Activated CD4-positive, alpha-beta T cell treated with anti-CD3 and anti-CD28 coated beads, Interleukin-2, Interleukin-6, amounts not matched to agents 100 ng/mL and 50 ng/mL, durations not matched to agents 16 hours and 8 hours (primary cell): ENCODE measurements at places on chromosomes 4 and X.

DNA sequence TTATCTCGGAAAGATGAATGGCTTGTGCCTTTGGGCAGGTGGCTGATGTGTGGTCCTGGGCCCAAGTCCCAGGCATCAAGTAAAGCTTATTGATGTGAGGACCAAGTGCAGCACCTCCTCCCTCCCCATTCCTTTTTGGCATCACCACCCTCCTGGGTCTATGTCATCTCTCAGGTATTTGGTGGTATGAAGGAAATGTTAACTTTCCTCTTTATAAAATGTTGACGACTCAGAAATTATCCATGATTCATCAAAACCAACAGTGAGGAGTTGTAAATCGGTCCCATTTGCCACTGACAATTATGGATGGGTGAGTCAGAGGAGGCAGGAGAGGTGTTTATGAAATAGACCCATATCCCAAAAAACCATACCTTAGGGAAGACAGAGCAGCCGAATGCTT is 229.4 kb upstream of the GATB start:
- no peak for DNase-seq

DNA sequence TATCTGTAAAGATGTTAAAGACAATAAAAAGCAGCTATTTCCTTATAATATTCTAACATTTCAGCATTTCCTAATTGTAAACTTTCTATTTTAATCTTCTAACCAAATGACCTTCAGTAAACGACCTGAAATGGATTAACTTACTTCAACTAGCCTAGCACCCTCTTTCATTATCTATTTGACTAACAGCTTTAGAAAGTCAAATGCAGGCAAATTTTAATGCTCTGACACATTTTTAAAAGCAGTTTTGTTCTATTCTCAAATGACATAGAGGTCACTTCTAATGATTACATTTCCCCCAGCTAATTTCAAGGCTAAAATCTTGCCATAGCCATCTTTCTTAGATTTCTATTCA is 41.9 kb downstream of the SLC7A11 start:
- DNase-seq = no peak

DNA sequence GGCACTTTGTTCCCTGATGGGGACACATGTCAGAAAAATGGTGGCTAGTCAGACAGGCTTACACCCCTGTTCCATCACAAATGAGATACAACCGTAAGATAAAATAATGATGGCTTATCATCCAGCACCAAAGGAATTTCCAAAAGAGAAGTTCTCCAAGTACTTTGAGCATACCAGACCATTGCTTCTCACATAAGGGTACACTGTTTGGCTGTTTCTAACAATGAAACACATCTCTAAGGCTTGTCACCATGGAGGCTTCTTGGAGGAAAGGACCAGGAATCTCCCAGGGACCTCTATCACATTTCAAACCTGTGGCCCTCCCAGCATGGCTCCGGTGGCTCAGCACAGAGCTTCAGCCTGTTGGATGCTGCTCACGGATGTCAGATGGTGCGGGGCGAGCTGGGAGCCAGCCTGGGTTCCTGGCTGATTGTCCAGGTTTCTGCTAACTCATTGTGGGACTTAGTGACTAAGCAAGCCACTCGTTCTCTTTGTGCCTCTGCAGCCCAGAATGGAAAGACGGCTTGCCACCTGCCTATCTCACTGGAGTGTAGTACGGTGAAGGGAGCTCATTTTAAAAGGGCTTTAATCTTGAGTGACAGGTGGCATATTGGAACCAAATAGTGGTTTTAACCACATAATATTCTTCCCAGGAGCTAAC is 54.5 kb downstream of the FHDC1 start:
- no peak for DNase-seq

GRCh38 chrX:119482041-119482440 is 13.8 kb downstream of the SLC25A5 start:
- no peak for DNase-seq

GRCh38 chr4:4349867-4350266 is 37.0 kb upstream of the NSG1 start:
- no peak for DNase-seq

- DNase-seq = no peak
Observed at GRCh38 chr4:123667496-123667895, 270.9 kb downstream of the SPRY1 start.

DNA sequence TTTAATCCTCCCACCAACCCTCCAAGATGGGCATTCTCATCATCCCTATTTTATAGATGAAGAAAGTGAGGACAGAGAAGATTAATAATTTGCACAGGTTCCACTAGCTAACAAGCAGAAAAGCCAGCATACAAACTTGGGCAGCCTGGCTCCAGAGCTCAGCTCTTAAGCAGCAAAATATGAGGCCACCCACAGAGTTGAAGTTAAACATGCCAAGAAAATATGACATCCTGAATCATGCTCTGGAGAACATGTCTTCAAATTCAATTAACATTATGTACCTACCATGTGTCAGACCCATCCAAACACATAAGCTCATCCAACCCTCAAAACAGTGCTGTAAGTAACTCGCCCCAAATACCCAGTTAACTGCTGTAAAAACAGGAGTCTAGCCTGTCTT is 33.9 kb downstream of the USP46 start:
- no peak for DNase-seq

DNA sequence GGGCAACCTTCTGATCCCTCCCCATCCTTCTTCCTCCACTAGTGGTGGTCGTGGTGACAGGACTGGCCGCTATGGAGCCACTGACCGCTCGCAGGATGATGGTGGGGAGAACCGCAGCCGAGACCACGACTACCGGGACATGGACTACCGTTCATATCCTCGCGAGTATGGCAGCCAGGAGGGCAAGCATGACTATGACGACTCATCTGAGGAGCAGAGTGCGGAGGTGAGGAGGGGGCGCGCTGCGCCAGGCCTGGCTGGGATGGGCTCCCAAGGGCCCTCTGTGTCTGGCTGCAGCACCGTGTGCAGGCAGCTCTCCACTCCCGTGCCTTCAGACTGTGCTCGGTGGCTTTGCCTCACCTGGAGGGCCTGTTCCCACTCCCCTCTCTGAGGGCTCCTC is 24.3 kb downstream of the RBM10 start:
- DNase-seq = no peak

DNA sequence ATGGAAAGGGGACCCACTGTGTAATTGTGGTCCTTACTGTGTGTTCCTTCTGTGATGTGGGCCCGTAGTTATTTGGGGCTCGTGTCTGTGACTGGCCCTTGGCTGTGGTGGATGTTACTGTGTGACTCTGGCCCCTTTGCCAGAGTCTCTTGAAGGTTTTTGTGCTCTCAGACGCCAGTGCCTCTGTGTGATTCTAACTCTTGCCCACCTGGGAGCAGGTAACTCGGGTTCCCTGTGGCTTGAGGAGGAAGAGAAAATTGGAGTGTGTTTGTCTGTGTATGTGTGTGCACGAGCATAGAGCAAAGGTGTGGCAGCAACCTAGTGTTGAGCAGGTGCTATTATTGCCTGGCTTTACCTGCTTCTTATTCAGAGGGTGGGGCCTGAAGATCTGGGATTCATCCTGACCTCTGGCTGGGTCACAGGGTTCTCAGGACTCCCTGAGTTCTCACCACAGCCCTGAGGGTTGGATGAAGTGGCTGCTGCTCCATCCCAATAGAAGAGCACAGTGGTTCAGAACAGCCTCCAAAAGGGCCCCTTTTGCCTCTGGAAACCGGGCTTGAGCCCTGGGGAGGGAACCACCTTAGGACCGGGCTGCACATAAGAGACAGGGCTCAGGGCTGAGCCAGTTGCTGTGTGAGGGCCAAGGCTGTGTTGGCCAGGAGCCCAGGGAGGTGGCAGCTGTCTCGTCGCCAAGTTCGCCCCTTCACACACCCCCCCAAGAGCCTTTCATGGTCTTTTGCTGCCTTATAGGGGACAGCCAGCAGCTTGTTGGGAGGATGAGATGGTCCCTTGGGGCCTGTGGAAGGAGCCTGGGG is 1.3 kb downstream of the RBM10 start:
- DNase-seq = no peak

- peak; percentile 59 for DNase-seq
Observed at GRCh38 chrX:151030845-151031244, 47.7 kb downstream of the HMGB3 start.

DNA sequence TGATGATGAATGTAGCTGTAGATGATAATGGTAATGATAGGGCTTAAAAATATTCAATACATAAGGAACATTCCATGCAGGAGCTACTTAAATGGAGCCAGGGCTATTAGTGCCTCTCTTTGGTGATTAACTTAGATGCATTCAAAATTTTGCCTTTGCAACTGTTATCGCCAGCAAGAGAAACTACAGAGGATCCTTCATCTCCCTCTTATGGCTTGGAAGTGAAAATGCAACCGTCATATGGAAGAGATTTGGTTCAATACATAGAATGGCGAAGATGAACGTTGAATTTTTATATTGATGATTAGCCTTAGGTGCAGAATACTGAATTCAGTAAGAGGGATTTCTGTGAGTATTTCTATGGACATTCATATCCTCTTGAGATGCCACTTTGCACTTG is 134.5 kb upstream of the NLGN4X start:
- no peak for DNase-seq

DNA sequence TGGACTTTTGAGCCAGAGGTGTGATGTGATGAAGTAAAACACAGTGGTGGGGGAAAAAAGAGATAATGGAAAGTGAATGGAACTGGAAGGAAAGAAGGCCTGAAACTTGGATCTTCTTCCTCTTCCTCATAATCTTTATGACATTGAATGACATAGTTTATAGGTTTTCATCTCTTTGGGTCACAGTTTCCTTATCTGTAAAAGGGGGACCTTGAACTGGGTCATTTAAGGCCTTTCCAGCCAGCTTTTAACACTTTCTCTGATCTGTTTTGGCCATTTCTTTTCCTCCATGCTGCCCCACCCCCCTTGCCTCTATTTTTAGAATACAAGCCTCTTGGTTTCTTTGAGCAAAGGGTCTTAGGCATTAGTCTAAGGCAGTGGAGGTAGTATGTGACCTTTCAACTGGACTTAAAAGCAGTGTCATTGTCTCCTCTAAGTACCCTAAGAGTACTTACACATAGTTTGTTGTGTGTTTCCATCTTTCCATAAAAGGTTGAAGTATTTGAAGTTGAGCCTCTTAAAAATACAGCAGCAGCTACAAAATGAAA is 7.8 kb downstream of the CPEB2 start:
- DNase-seq = no peak

GRCh38 chrX:136768469-136769084 is 12.2 kb downstream of the ARHGEF6 start:
- peak; percentile 79 for DNase-seq

DNA sequence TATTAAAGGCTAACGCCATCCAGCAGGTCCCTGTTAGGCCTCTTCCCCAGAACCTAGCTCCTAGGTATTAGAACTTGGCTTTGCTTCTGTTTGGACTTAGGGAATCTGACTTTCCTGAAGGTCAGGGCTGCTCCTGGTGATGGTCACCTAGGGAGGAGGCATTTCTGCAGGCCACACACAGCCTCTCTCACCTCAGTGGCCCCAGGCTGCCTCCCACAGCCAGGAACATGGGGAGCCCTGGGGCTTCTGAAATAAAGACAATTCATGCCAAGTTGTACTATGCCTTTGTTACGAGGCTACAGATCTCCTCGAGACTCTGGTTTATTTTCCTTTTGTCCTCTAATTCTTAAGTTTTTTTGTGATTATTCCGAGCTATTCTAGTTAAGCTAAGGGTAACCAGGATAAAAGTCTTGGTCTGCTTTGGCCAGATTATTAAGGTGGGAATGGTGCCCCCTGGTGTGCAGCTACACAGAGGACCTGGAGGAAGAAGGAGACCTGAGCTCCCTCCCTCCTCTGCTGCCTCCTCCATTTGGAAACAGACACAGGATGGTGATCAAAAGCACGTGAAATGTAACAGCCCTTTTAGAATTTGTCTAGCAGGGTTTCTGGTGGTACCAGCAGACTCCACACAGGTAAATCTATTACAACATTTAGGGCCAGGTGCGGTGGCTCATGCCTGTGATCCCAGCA is 131.0 kb downstream of the DCLK2 start:
- peak; percentile 50 for DNase-seq

DNA sequence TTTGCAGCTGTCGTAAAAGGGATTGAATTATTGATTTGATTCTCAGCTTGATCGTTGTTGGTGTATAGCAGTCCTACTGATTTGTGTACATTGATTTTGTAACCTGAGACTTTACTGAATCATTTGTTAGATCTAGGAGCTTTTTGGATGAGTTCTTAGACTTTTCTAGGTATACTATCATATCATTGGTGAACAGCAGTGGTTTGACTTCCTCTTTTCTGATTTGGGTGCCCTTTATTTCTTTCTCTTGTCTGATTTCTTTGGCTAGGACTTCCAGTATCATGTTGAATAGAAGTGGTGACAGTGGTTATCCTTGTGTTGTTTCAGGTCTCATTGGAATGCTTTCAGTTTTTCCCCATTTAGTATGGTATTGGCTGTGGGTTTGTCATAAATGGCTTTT is 8.4 kb downstream of the APOOL start:
- DNase-seq = no peak

GRCh38 chr4:109547394-109547793 is 12.7 kb upstream of the MCUB start:
- no peak for DNase-seq

GRCh38 chr4:159013692-159014091 is 89.2 kb upstream of the RAPGEF2 start:
- DNase-seq = no peak

DNA sequence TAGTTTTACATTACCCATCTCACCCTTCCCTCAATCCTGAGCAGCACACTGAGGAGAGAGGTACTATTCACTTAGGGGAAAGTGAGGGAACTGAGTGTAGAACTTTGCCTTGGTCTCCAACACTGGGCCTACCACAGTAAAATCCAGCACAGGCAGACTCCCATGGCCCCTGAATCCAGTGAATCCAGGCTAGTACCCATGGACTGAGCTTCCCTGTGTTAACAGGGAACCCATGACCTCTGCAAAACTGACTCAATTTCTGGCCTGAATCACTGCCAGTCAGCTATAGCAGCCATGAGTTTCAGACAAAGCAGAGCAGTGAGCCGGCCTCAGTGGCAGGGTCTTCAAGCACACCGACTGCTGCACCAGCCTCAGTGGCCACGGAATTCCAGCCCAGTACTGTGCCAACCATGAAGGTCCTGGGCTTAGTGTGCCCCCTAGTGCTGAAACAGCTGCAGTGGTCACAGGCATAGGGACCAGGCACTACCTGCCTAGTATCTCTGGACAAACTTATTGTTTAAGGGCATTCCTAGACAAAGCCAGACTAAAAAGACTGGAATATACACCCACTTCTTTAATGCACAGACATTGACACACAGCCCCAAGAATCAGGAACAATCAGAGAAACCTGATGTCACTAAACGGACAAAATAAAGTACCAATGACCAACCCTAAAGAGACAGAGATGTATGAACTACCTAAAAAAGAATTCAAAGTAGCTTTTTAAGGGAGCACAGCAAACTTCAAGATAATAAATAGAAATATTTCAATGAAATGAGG is 127.4 kb upstream of the RPL34 start:
- DNase-seq = peak; percentile 61

DNA sequence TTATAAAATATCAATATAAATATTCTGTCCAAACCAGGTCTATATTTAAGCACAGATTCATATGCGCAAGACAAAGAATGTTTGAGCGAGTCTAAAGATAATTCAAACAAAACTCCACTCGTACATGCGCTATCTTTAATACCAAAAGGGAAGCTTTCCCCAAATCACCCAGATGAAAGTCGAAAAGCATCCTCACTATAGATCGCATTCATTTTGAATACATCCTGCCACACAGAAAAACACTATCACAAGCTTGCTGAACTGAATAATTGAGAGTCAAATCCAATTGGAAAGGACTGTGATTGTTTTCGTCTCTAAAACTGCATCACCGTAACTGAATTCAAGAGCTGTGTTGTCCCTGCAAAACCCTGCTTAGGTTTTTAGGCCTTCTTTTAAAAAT is 685 bp downstream of the TASL start:
- DNase-seq = no peak

GRCh38 chrX:40130207-40130606 is 32.4 kb upstream of the BCOR start:
- DNase-seq = no peak

- no peak for DNase-seq
Observed at GRCh38 chr4:150722908-150723362, 141.0 kb downstream of the MAB21L2 start.
